HuH-7 (cell line): ENCODE measurements at places on chromosomes 6 and 20.

DNA sequence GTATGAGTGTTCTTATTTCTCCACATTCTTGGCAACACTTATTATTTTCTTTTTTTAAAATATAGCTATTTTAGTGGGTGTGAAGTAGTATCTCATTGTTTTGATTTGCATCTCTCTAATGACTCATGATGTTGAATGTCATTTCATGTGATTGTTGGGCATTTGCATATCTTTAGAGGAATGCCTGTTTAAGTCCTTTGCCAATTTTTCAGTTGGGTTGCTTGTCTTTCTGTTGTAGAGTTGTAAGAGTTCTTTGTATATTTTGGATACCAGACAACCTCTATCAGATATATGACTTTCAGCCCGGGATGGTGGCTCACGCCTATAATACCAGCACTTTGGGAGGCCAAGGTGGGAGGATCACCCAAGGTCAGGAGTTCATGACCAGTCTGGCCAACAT, 5.1 kb upstream of the POPDC3 start:
- DNase-seq = no peak

GRCh38 chr6:13715444-13715883, 3.8 kb upstream of the RANBP9 start:
- no peak for DNase-seq

- peak; percentile 81 for DNase-seq
Measured at GRCh38 chr6:41920921-41921711, at the start of the genes BYSL and MED20. TSS of gene BYSL (plus strand) at chr6:41921499. CDS start at chr6:41921563, 64 bp downstream. TSS of gene MED20 (minus strand) at chr6:41921139. CDS start at chr6:41921018, 121 bp downstream.

DNA sequence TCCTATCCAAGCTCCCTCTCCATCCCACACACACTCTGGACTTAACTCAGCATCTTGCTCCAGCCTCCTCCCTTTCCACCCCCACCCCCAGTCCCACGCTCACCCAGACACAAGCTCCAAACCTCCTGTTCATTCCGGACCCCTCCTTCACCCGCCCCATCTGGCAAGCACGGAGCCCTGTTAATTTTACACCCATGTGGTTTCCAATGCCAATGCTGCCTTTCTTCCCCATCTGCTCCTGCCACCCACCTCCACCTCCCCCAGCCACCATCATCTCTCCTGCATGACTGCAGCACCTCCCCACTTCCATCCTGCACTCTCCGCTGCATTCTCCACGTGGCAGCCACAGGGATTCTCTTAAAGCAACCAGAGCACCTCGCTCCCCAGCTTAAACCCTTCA, 9.9 kb upstream of the CDK5RAP1 start:
- no peak for DNase-seq

- DNase-seq = no peak
Measured at GRCh38 chr6:3813150-3813780, 35.9 kb upstream of the FAM50B start.

DNA sequence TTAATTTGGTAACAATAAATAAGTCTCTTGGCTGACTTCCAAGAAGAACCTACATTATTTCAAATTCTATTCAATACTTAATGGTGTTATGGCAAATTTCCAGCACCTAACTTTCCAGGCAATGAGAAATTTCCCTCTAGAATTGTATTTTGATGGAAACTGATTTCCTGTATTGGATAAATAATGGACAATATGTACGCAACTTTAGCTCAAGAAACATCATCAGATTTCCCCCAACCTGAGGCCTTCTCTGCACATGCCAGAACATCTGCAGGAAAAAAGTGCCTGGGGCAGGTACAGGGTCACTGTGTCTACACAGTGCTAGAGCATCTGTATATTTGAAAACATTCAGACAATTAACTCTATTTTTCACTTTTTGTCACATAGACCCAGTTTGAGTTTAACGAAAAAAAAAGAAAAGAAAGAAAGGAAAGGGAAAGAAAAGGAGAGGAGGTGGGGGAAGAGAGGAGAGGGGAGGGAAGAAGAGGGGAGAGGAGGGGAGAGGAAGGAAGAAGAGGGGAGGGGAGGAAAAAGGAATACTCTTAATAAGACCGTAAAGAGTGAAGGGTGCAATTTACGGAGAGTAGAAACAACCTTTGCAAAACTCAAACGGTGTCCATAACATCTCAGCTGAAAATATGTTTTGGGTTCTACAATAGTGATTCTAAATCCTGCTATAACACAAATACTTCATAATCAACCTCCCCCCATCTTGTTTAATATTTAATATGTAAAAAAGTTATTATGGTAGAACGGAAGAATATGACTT, 130.0 kb downstream of the TSHZ2 start:
- no peak for DNase-seq

DNA sequence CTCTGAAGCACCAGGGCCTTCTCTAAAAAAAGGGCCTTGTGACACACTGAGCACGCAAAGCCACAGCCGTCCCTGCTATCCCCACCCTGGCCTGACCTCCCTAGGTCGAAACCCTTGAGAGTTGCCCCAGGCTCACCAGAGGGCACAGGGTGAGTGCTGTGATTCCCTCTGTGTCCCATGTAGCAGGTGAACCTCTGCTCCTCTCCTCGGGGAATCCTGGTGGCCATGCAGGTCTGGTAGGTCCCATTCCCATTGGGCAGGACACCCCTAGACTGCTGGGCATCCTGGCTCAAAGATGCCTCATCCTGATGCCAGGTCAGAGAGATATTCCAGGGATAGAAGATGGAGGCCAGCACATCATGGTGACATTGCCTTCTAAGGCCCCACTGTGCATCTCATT, 20.9 kb downstream of the HLA-F start:
- no peak for DNase-seq

DNA sequence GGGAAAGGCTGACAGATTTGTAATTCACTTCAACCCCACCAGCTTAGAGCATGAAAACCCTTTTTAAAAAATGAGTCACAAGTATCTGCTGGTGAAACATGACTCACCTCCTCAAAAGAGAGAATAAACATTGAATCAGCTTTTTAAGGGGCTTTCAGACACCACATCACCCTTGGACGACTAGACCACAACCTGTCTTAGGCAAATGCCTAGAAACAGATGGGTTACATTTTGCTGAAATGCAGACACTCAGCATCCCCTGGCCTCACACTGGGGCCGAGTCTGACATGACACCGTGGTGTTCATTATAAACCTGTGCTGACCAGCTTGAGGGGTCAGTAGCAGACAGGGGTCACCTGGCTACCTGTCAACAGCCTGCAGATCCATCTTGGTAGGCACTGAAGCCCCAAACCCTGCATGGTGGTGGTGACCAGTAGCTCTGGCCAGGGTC, 175.3 kb upstream of the CST7 start:
- no peak for DNase-seq

DNA sequence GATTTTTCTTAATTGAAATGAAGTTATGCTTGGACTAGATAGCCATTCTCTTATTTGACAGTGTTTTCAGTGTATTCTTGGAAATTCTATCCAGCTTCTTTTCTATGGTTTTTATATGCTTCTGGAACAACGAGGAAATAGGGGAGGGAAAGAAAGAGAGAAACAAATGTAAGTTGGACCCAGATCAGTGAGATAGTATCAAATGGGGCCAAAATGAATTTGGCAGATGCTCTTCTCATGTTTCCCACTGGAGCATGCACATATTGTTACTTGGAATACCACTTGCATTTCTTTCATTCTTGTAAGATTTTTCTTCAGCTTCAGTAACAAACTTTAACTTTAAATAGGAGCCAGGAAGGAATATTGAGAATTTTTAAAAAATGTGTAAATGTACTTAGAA, 312.3 kb downstream of the PRL start:
- DNase-seq = no peak

GRCh38 chr20:4677846-4678245, 43.9 kb upstream of the PRND start:
- DNase-seq = no peak

DNA sequence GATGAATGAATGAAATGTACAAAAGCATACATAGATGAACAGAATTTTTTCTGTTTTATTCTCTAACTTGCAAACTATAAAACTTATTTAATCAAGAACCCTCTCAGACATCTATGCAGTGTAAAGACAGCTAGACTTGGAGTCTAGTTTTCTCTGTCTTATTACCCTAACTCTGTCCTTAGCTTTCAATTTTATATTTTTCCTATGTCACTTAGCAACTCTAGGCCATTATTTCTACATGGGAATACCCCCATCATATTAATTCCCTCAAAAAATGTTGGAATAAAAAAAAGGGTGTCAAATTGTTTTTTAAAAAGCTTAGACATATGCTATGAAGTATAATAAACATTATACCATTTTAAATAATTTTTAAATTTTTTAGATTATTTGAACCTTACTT, 1.2 kb downstream of the RHAG start:
- no peak for DNase-seq
